ENCODE measurements at places on chromosomes 5 and 9.

DNA sequence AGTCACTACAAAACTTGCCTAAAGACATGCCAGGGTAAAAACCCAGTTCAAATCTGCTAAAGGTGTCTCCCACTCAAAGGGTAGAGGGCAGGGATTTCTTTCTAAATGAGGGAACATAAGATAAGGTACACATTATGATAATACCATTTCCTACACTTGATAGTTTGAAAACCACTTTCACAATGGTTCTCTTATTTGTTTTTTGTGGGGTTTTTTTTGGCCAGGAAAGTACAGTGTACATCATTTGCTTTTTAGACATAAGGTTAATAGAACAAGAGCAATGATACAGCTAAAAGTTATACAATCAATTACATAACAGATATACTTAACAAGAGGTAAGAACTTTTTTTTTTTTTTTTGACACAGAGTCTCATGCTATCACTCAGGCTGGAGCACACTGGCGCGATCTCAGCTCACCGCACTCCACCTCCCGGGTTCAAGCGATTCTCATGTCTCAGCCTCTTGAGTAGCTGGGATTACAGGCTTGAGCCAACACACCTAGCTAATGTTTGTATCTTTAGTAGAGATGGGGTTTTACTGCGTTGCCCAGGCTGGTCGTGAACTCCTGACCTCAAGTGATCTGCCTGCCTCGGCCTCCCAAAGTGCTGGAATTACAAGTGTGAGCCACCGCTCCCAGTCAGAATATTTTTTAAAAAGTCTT, 48.8 kb upstream of the GLRX start:
- no peak for ATAC-seq

GRCh38 chr9:38343037-38343436, 49.5 kb upstream of the ALDH1B1 start:
- ATAC-seq, result no peak

DNA sequence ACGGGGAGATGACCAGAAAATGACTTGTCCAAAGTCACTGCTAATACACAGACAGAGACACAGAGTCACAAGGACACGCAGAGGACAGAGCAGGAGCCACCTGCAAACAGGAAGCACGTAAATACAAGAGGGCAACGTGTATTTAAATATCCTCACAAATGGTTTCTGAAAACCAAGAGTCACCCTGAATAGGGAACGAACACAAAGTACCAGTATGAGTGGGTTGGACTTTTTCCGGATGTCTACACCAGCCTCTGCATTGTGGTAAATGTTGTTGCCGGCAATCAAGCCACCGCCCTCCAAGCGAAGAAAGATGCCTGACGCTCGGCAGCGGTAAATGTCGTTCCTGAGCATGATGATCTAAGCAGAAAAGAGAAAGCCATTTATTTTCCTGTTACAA, 44.5 kb downstream of the FBXO10 start:
- peak; percentile 65 for ATAC-seq

GRCh38 chr9:26604076-26604662, 288.4 kb downstream of the CAAP1 start:
- no peak for ATAC-seq

GRCh38 chr5:52774005-52774410, 13.7 kb upstream of the ITGA1 start:
- ATAC-seq, result no peak

- no peak for ATAC-seq
Measured at GRCh38 chr5:55232271-55232984, 980 bp downstream of the CCNO start.

- ATAC-seq, result no peak
Measured at GRCh38 chr9:89738137-89738932, 133.5 kb downstream of the GADD45G start.

GRCh38 chr5:63111891-63112290, 533.3 kb downstream of the LRRC70 start:
- no peak for ATAC-seq

- ATAC-seq, result no peak
Measured at GRCh38 chr9:7228726-7229125, 471.0 kb downstream of the KDM4C start.

DNA sequence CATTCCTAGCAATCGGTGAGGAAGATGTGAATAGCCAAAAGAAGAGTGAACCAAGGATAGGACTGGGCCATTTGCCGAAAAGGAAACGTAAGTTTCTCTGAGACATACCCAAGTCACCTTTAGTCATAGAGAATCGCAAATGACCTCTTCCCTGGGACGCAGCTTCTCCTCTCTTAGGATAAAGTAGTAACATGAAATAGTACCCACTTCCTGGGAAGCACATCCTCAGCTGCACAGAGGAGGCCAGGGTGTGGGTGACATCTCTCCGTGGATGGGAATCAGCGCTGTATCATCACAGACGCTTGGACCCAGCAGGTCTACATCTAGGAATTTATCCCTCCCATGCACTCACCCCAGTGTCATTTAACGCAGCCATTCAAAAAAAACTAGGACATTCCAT, 120.9 kb upstream of the PHYKPL start:
- no peak for ATAC-seq

GRCh38 chr5:101278917-101279316, 375.8 kb upstream of the ST8SIA4 start:
- peak; percentile 65 for ATAC-seq

- no peak for ATAC-seq
Measured at GRCh38 chr9:106755736-106756135, 107.2 kb upstream of the ZNF462 start.

DNA sequence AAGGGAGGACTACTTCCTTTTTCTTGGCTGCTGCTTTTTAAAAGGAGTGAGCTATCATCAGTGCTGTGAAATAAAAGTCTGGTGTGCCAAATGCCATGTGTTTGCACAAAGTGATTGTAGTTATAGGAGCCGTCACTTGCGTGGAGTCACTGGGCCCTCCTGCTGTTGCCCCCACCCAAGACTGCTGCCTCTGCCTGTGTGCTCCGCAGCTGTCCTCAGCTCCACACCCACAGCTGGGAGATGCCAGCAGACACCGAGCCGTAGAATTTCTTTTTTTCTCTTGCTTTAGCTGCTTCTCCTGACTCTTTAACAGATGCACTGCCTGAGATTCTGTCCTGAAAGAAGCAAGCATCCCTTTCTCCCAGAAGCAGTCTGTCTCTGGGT, 9.8 kb upstream of the GLE1 start:
- no peak for ATAC-seq

DNA sequence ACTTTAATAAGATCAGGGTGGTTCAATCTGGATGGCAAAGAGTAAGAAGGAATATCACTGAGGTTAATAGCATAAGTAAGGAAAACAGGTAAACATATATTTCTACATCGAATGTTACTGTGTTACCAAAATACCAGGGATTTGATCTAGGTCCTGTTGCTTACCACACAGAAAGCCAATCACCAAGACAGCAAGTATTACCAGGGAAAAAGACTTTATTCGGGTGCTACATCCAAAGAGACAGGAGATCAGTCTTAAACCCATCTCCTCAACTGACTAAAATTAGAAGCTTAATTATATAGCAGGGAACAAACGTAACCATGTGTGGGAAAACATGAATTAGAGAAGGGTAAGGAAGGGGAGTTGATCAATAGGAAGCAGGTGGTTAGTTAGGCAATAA, 500.1 kb downstream of the EFNA5 start:
- no peak for ATAC-seq

GRCh38 chr5:134964359-134965270, 3.1 kb upstream of the CATSPER3 start:
- ATAC-seq, result peak; percentile 84

GRCh38 chr5:39055768-39056398, 18.3 kb downstream of the RICTOR start:
- ATAC-seq, result no peak

- ATAC-seq, result no peak
Measured at GRCh38 chr9:107983181-107983603, 493.6 kb upstream of the KLF4 start.

DNA sequence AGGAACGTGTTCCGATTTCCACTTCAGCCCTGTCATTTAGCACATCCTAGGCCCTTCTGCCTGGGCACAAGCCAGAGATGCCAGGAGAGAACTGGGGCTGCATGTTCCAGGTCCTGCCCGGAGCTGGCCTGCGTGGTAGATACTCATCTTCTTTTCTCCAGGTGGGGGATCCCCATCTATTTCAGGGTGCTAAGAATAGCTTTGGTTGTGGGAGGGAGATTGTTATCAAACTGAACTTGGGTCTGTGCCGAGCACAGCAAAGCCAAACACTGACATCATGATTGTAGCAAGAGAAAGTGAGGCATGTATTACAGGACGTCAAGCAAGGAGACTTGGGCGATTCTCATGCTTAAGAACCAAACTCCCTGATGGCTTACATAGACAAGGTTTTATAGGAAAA, 18.2 kb downstream of the C9orf153 start:
- no peak for ATAC-seq

DNA sequence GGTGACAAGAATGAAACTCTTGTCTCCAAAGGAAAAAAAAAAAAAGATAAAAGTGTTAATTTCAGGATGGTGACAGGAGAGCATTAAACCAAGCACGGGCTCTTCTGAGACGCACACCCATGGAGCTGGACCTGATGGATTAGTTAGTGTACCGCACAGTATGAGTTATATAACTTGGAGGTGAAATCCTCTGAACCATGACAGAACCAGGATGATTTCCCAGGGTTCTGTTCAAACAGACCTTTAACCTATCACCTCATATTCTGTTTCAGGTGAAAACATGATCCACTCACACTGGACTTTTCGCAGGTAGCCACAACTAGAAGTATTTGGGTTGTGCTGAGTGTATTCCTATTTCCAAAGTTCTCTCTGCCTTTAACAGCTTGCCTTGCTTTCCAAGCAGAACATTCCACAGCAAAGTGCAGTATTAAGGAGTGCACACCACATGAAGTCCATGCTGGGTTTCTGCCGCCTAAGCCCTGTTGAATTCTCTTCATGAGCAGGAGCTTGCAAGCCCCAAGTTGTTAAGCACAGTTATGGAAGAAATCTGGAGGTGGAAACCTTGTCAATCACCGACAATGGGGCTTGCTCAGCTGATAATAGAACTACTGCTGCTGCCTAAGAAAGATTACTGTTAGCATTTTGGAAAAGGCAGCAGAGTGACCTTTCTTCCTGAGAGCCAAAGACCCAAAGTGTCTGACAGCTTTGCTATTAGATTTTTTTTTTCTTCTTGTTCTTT, 461.7 kb downstream of the TLE1 start:
- ATAC-seq, result no peak

DNA sequence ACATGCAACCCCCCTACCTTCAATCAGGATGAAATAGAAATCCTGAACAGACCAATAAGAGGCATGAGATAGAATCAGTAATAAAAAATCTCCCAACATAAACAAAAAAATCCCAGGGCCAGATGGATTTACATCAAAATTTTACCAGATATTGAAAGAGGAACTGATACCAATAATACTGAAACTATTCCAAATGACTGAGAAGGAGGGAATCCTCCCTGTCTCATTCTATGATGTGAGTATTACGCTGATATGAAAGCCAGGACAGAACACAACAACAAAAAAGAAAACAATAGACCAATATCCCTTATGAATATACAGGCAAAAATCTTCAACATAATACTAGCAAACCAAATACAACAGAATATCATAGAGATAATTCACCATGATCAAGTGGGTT, 109.0 kb upstream of the SMC2 start:
- no peak for ATAC-seq

- no peak for ATAC-seq
Measured at GRCh38 chr9:12961276-12961809, 186.5 kb downstream of the LURAP1L start.

DNA sequence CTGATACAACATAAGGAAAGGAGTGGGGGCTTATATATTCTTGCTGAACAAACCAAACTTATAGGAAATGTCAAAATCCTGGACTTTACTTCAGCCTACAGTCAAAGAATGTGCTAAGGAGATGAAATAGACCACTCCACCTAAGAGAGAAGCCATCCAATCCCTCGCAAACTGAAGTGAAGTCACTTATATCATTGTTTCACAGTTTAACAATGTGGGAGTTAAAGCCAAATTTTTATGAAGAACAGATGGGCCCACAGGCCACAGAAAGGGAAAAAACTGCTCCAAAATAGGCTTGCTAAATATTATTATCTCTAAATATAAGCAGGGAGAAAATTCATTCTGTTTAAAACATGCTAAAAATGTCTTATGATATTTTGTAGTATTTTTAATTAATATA, 233.3 kb downstream of the GAS1 start:
- no peak for ATAC-seq

Measured in activated T-helper 17 cell treated with anti-CD3 and anti-CD28 coated beads, Interleukin-2, amount 50 U/mL, for 72 hours (primary cell).